Left renal pelvis (tissue), 4 donors: ENCODE measurements at places on chromosomes 13 and 19.

GRCh38 chr13:73993661-73994060, 140.5 kb downstream of the KLF12 start:
- no peak for DNase-seq

GRCh38 chr19:32566246-32566830, 14.7 kb upstream of the PDCD5 start:
- DNase-seq: no peak

- DNase-seq: no peak
Observed at GRCh38 chr13:46396341-46396740, 9.3 kb upstream of the RUBCNL start.

GRCh38 chr13:111038887-111039286, 76.2 kb upstream of the ARHGEF7 start:
- DNase-seq: no peak

DNA sequence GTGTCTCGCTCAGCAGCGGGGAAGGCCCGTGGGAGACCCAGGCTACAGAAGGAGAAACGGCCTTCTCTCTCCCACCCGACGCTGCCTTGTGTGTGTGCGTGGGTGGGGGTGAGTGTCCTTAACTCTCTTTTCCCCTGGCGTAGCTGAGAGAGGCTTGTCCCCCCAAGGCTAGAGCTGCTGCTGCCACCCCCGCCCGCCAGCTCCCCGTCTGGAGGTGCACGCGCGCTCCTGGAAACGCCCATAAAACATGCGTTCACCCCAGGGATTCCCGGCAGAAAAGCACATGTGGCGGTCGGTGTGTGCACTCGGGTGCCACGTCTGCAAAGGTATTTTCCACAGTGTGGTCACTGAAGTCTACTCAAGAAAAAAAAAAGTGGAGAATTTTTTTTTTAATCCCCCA, 36.1 kb downstream of the GADD45B start:
- DNase-seq: no peak

- DNase-seq: no peak
Observed at GRCh38 chr13:77379508-77379907, 52.6 kb upstream of the MYCBP2 start.

GRCh38 chr19:33482476-33482875, 39.1 kb downstream of the PEPD start:
- no peak for DNase-seq

DNA sequence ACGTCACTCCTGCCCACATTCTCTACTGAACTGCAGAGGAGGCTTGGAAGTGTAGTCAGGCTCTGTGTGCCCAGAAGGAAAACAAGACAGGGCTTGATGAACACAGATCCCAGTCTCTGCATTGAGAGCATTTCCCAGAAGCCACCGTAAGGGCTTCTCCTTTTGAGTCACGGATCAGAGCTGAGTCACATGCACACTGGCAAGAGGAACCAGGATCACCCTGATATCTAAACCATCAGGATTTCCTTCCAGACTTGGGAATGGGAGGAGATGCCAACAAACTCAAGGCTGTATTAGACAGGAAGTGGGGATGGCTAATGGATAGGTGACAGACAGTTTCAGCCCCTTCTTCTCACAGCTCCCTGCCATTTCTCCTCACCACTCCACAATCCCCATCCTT, 17.7 kb upstream of the FBXO17 start:
- DNase-seq: no peak

DNA sequence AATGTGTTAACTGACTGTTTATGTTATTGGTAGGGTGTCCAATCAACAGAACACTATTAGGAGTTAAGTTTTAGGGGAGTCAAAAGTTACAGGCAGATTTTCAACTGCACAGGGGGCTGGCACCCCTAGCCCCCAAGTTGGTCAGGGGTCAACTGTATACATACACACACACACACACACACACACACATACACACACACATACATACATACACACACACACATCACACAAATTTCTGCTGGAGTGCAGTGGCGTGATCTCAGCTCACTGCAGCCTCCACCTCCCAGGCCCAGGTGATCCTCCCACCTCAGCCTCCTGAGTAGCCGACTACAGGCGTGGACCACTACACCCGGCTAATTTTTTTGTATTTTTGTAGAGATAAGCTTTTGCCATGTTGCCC, 10.2 kb downstream of the LRRC4B start:
- no peak for DNase-seq

- no peak for DNase-seq
Observed at GRCh38 chr19:3563709-3564524, 6.5 kb upstream of the MFSD12 start.

DNA sequence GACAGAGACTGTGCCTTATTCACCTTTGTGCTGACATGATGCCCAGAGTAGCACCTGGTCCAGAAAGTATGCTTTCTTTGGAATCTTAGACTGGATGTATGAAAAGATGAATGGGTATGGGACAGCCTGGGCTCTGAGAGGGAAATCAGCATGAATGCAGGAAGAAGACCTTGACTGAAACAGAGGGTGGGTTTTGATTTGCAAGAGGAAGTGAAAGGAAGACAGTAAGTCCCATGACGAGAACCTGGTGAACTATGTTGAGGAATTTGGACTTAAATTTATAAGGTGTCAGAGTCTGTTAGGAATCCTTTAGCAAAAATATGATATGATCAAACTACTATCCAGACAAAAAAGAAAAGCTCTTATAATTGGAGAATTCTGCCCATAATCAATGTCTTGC, 301.9 kb downstream of the SPRY2 start:
- DNase-seq: no peak

- DNase-seq: no peak
Observed at GRCh38 chr19:18157465-18158063, 4.6 kb downstream of the PIK3R2 start.

DNA sequence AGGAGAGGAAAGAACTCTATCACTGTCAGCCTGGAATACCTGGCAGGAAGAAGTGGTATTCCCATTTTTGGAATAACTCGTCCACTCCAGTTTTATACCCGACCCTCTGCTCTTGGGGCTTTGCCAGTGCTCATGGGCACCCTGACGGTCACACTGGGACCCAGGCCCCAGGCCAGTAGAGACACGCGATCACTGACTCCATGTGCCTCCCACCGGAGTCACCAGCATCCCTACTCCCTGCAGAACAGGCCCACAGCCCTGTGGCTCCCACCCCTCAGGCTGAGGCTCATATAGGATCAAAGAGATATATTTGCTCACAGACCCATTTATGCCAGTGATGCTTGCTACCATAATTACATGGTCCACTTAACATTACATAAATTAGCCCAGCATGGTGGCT, 3.5 kb downstream of the GRTP1 start:
- no peak for DNase-seq

GRCh38 chr13:52353193-52353592, 52.8 kb downstream of the THSD1 start:
- DNase-seq: no peak

- no peak for DNase-seq
Observed at GRCh38 chr19:32219881-32220472, 125.4 kb upstream of the ZNF507 start.

DNA sequence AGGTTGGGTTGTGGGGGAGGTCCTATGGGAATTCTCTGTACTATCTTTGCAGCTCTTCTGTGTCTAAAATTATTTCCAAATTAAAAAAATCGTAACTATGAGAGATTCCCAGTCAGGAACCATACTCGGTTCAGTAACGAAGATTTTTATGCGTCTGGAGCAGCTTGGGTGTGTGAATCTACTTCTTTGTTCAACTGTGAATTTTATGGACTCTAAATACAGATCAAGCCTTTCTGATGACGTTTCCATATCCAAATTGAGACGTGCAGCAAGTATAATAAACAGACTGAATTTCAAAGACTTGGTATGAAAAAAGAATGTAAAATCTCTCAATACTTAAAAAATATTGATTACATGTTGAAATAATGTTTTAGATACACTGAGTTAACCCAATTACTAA, 30.9 kb downstream of the MLLT1 start:
- DNase-seq: no peak

DNA sequence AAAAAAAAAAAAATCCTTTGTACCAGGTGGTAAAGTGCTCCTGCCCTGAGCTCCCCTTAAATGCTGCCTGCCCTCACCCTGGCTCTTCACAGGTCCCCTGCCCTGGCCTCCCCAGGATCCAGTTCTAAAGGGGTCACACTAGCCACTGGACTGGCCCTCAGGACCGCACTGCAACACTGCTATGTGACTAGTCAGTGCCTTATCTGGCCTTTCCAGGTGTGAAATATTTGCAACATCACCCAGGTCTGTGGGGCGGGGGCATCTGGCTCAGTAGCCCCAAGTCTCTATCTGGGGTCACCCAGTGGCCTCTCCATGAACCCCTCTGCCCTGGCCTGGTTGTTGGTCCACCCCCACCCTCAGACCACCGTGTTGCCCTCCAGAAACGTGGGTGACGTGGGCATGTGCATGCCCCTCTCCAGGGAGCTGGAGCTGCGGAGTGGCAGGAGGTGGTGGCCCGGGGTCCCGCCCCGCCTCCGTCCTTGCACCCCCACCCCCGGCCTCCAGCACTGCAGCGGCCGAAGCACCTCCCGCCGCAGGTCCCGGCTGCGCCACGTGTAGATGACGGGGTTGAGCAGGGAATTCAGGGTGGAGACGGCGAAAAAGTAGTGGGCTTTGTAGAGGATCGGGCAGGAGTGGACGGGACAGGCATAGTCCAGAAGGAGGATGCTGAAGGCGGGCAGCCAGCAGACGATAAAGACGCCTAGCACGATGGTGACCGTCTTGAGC, 7.5 kb downstream of the S1PR2 start:
- DNase-seq: no peak

- no peak for DNase-seq
Observed at GRCh38 chr19:38035515-38036495, 128.8 kb downstream of the SIPA1L3 start.

DNA sequence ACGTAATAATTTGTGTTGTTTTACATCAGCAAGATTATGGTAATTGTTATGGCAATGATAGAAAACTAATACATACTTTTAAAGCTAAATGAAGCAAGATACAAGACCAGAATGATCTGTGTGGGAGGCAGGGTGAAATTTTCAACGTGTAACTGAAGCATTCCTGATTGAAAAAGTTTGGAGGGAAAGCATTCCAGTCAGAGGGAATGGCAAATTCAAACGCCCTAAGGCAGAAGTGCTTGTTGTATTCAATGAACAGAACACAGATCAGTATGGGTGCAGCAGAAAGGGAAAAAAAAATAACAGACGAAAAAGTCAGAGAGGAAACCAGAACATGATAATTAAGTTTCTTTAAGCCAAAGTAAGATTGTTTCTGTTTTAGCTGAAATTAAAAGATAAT, 928.5 kb upstream of the SLITRK1 start:
- DNase-seq: no peak

DNA sequence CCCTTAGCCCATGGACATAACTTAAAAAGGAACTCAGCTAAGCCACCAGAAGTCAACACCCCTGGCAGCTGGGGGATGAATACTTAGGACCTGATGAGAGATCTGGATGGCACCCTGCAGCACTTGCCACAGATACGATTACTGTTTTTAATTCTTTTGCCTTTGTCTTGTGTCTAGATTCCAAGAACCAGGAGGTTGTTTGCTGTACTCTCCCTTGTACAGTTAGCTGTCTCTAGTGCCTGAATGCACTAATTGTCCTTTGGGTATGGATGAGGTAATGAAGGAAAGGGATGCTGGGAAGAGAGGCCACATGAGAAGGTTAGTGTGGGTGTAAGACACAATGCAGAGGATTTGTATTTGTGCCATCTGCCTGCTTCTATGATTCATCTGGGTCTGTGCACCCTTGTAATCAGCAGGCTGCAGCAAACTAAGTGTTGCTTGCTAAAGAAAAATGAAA, 385.8 kb downstream of the KCNRG start:
- no peak for DNase-seq

DNA sequence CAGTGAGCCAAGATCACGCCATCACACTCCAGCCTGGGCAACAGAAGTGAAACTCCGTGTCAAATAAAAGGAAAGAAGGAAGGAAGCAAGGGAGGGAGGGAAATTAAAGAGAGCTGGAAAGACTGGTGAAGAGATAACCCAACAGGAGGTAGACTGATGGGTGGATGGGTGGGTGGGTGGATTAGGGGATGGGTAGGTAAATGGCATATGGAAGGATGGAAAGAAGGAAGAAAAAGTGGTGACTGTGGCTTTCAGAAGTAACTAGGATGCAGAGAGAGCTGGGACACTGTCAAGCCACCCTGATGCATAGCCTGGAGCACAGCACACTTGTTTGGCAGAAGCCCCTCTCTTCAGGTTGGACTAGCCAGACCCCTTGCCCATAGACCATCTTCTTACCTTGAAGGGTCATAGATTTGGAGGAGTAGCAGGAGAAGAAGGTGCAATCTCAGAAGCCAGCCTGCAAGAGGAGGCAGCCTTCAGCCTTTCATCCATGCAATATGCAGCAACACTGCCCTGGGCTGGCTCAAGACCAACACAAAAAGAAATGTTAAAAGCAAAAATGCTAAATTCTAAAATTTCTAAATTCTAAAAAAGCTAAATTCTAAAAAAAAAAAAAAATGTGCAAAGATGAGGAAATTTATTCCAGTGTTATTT, 5.1 kb downstream of the IQCN start:
- DNase-seq: no peak

GRCh38 chr13:93558637-93559036, 332.0 kb downstream of the GPC6 start:
- DNase-seq: no peak

GRCh38 chr13:111661052-111661451, 340.6 kb downstream of the TEX29 start:
- no peak for DNase-seq

DNA sequence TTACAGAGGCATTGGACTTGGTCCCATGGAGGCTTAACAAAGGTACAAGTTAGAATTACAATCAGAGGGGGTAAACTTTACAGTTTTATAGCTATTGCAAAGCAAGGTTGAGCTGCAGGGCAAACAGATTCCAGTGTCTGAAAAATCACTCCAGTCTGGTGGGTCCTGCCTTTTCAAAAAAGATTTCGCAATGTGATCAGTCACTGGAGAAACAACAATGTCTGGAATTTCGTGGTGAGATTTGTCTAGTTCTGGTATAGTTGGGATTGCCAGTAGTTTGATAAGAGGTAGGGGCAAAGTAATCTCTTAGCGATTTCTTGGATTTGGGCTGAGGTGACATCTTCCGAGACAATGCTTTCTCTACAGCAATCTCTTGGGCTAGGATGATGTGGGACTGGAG, 1198.2 kb upstream of the PCDH9 start:
- no peak for DNase-seq

- DNase-seq: no peak
Observed at GRCh38 chr13:51839711-51840540, 5.1 kb downstream of the TMEM272 start.

- DNase-seq: no peak
Observed at GRCh38 chr13:30872276-30872594, 33.8 kb upstream of the MEDAG start.

GRCh38 chr13:26228096-26228495, 6.0 kb upstream of the RNF6 start:
- no peak for DNase-seq

DNA sequence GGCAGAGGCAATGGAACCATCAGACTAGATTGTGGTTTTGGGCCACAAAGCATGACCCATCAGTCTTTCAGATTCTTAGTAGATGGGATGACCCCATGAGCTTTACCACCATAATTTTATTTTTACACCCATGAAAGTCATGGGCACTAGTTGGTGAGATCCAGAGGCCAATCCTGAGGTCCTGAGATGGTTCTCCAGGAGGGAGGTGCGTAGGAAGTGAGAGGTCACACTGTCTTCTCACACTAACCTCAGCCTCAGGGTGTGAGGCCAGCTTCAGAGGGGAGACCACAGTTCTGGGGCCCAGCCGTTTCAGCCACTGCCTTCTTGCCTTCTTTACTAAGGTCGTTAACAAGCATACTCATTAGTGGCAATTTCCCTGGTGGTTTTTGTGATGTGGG, 106.4 kb downstream of the AKAP11 start:
- no peak for DNase-seq
